ENCODE measurements at places on chromosomes 4 and X. TPM values are rescaled to one million over a fixed set of nuclear protein-coding genes. Genes with fewer than 3 reads are reported as not detected.

The HHIP gene
- not detected for total RNA-seq

The CPEB2 gene
- total RNA-seq, result 70.1 TPM

- no peak for DNase-seq
Measured at GRCh38 chrX:45505214-45505613, 304.5 kb upstream of the DIPK2B start.

DNA sequence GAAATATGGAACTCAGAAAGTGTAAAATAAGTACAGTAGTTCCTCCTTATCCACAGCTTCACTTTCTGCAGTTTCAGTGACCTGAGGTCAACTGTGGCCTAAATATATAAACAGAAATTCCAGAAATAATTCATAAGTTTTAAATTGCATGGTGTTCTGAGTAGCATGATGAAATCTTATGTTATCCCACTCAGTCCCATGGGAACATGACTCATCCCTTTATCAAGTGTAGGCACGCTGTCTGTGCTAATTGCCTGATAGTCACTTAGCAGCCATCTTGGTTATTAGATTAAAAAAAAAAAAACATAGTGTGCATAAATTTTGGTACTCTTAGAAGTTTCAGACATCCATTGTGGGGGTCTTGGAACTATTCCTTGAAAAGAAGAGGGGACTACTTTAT, 983.4 kb upstream of the ADGRL3 start:
- no peak for DNase-seq

DNA sequence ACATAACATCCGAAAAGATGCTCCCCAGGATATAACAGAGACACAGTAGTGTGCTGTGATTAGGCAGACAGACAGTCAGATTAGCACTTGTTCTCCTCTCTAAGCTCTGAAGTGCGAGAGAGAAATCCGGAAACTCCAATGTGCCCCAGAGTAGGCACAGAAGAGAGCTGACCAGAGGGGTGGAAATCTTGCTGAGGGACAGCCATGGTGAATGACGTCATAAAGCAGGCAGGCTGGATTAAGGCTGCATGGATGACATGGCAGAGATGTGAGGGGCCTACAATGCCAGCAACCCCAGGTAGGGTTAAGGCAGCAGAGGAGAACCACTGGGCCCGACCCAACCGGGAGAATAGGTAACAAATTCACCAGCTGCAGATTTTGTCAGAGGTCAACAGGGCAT, 53.3 kb downstream of the MEPE start:
- no peak for DNase-seq

- DNase-seq, result no peak
Measured at GRCh38 chrX:72366178-72366577, 60.5 kb upstream of the CITED1 start.

DNA sequence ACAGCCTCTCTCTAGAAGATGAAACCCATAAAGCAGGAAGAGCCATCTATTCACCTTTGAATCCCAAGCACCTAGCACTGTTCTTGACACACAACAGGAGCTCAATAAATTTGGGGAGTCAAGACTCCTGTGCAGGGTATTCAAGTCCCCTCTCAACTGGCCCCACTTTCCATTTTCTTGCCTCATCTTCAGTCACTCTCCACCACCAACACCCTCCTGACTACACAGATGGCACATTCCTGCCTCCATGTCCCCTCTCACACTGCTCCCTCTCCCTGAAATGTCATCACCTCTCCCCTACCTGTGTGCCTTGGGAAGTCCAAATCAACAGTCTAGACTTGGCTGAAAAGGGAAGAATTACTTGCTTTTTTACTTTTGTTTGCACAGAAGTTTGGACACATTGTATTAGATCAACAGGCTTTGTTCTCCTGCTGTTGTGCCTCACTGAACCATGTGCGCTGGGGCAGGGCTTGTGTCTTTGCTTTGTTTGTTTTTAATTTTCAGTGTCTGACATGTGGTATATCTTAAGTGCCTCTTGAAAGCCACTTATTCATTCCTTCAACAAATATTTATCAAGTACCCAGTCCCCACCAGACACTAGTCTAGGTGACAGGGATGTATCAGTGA, 85.1 kb downstream of the APBB2 start:
- DNase-seq, result no peak

GRCh38 chr4:11480683-11481082, 52.0 kb upstream of the HS3ST1 start:
- DNase-seq, result no peak

GRCh38 chrX:47674776-47675175, 15.8 kb upstream of the UXT start:
- no peak for DNase-seq

All from suprapubic skin (tissue), 4 donors.